ENCODE measurements at places on chromosomes 13 and 19.

DNA sequence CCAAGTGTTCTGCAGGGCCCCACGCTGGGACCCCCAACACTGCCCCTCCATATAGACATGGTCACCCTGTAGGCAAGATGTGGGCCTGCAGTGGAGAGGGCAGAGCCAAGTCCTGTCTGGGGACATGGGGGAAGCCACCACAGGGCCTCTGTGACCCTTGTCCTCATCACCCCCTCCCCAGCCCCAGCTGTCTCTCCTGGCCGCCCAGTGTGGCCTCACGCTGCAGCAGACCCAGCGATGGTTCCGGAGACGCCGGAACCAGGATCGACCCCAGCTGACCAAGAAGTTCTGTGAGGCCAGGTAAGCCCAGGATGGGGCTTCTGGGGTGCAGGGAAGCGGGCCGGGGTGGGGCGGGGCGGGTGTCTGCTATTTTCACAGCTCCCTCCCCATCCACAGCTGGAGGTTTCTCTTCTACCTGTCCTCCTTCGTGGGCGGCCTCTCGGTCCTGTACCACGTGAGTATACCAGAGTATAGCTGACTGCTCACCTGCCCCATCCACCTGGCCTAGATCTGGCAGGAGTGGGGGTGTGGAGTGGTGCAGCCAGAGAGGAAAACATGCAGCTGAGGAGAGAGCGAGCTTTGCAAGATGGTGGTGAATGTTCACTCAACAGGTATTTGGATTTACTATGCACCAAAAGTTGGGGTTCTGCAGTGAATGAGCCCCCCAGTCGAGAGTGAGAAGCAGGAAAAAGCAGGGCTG, 46.4 kb downstream of the CERS4 start:
- DNase-seq, result no peak

- DNase-seq, result no peak
These were observed 14.0 kb downstream of the DPP9 start for GRCh38 chr19:4709440-4710280.

DNA sequence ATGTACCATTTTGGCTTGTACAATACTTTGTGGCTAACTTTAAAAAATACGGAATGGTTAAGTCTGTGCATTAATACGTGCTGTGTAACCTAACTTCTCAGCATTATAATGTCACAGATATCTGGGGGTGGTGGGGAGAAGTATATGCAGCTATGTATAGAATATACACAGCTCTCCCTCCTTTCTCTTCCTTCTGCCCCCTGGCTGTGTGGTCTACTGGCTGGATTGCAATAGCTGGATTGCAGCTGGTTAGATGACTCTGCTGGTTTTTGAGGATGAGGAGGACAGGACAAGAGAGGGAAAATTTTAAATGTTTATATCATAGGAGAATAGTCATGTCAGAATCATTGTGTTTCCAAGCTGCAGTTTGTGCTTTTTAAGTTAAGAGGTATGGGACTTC, 9.7 kb downstream of the RNASEH2B start:
- no peak for DNase-seq

GRCh38 chr13:52195401-52195837, 36.0 kb upstream of the NEK3 start:
- DNase-seq, result no peak

DNA sequence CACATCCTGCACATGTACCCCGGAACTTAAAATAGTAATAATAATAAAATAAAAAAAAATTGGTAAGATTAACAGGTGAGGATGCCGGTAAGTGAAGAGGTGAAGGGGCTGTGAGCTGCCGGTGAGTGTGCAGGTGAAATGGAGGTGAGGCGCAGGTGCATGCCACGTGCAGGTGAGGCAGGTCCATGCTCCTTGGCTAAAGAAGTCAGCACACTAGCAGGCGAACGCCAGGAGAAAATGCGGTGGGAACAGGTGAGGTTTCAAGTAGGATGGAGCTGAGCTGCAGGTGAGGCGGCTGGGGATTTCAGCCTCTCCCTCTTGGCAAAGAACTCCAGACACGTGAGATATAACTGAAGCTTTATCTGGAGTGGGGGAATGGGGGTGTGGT, 7.5 kb upstream of the TNFSF14 start:
- DNase-seq, result no peak

DNA sequence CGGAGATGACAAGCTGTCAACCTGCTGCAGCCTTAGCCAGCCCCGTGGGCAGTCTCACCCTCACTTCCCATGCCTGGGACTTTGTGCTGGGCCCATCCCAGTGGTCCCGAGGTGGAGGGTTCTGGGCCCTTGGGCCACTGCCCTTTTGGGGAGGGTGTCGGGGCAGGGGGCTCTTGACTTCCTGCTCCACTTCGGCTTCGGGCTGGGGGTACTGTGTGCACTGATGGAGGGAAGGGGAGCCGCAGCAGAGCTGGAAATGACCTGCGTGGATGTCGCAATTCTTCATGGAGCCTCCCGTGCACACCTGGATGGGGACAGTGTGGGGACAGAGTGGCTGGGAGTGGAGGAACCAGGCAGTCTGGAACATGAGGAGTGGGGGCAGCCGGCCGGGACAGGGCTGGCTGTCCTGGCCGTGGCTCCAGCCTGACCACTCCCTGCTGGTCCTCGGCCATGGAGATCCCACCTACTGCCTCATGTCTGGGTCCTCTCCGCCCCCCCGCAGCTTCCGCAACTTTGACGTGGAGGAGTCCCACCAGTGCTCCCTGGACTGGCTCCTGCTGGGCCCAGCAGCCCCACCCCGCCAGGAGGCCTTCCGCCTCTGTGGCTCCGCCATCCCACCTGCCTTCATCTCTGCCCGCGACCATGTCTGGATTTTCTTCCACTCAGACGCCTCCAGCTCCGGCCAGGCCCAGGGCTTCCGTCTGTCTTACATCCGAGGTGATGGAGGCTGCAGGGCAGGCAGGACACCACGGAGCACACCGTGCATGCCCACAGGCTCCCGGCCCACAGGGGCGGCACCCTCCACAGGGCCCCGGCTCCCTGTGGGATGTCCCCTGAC, 10.2 kb downstream of the LRP3 start:
- DNase-seq, result no peak

DNA sequence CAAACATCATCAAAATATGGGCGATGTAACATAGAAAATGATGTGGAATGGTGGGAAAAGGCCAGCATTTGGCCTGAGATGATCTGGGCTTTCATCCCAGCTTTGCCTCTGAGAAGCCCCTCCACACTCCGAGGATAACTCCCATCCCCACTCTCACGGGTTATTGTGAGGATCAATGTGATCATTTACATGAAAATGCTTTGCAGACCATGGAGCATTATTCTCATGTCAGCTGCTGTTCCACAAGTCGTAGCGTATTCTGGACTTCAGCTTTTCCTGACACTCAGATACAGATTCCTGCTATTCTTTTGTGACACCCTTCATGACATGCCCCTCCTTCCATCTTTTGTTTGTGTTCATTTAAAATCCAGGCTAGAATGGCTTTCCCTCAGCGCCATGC, 86.5 kb downstream of the NUFIP1 start:
- DNase-seq, result no peak

DNA sequence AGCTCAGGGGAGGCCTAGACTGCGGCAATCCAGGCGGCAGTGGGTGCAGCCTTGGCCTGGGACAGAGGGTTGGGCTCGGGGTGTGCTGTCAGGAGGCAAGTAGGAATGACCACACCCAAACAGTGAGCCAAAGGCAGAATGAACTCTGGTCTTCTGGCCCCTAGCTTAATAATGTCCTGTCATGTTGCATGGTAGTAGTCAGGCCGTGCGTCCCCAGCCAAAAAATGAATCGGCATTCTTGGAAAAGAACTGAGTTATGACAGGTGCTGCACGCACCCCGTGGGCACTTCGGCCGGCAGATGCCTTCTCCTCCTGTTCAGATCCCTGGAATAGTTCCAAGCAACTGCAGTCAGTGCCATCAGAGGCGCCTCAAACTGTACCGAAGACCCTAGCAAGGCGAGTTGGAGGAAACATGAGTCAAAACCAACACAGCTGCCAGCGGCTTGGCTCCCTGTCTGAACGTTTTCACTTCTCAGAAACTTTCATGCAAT, 55.9 kb downstream of the ATP7B start:
- no peak for DNase-seq

- DNase-seq, result peak; percentile 45
These were observed 37.6 kb upstream of the C1QTNF9 start for GRCh38 chr13:24271601-24272451.

- peak; percentile 64 for DNase-seq
These were observed 1.4 kb upstream of the GIPC1 start for GRCh38 chr19:14497228-14497921.

DNA sequence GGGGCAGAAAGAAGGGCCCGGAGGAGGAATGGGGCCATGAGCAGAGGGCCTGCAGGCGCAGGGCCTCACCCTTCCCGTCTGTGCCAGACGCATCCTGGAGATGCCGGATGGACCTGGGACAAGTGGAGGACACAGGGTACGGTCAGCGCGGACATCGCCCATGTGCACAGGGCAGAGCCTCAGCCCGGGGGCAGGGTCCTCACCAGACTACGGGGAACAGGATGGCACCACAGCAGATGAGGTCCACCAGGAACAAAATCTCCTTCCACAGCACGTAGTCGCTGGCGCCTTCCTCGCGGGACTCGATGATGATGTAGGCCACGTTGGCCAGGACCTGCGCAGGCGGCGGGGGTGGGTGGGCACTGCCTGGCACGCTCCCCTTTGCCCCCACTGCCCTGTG, 5.6 kb downstream of the GPR108 start:
- DNase-seq, result no peak

- no peak for DNase-seq
These were observed 144.2 kb upstream of the VSTM2B start for GRCh38 chr19:29381353-29382203.

- DNase-seq, result no peak
These were observed 288.0 kb upstream of the SLC10A2 start for GRCh38 chr13:103354171-103354570.

GRCh38 chr19:18390065-18390907, 4.3 kb downstream of the GDF15 start:
- no peak for DNase-seq

- no peak for DNase-seq
These were observed 14.6 kb downstream of the LNX2 start for GRCh38 chr13:27605610-27606200.

DNA sequence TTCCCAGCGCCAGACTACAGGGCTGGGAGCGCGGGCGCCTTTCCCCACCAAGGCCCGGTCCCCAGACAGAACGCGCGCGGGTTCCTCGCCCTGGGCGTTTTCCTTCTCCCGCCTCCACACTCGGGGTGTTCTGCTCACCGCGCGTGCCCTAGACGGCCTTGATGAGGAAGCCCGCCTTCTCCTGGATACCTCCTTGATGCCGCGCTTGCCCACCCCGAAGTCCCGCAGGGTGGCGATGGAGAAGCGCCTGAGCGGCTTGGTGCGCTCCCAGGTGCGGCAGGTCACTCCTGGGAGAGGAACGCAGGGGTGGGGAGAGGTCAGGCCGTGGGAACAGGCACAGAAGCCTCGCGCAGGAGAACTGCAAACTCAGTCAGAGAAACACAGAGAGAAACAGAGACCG, 34.8 kb downstream of the CYP2B6 start:
- no peak for DNase-seq

GRCh38 chr13:46666727-46667456, 113.9 kb downstream of the LRCH1 start:
- DNase-seq, result no peak

DNA sequence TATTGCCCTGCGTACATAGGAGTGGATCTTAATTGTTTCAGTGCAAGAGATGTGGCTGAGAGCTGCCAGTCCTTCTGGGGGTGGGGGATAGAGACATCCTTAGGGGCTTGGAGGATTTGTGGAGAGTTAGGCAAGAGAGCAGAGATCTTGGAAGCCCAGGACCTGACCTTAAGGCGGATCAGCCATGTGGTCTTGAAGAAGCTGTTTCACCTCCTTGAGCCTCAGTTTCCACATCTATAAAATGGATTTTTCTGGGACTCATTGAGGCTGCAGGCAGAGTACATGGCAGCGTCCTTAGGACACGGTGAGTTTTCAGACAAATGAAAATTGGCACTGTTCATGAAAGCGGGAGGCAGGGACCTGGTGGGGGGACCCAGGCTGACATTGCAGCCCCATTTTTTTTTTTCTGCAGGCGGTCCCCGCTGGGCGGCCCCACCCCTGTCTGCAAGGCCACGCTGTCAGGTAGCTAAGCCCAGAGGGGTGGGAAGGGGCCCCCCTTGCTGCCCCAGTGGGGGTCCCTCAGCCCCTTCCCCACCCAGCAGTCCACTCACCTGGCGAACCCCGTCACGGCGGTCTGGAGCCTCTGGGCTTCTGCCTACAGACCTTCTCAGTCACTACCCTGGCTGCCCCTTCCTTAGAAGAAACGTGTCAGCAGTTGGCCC, 30.0 kb downstream of the PDE4A start:
- DNase-seq, result no peak

DNA sequence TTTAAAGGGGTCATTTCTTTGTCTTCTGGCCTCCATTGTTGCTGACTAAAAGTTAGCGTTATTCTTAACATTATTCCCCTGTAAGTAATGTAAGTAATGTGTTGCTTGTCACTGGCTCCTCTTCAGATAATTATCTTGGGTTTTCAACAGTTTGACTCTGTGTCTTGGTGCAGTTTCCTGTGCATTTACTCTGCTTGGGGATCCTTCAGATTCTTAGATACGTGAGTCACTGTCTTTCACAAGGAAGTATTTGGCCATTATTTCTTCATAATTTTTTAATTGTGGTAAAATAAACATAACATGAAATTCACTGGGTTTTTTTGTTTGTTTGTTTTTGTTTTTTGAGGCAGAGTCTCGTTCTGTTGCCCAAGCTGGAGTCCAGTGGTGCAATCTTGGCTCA, 13.5 kb upstream of the OR7D2 start:
- no peak for DNase-seq

DNA sequence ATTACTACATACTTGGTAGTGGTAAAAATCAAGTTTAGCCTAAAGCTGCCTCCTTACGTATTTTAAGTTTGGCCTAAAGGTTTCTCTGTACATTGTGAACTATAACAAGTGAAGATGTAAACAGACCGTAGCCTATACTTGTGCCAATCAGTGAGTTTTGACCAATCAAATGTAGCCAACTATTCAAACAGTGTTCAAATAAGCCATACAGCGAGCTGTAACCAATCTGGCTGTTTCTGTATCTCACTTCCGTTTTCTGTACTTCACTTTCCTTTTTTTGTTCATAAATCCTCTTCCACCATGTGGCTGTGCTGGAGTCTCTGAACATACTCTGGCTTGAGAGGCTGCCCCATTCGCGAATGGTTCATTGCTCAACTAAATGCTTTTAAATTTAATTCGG, 2504.6 kb downstream of the PCDH9 start:
- no peak for DNase-seq
